ENCODE measurements at places on chromosomes 7 and 10. TPM values are rescaled to one million over a fixed set of nuclear protein-coding genes. Genes with fewer than 3 reads are reported as not detected.

The CCDC3 gene
- 4.2 TPM for total RNA-seq

The PRSS2 gene
- total RNA-seq: 6.3 TPM

- no peaks in the 10 kb centered on the region for H3K36me3 ChIP-seq
- H3K4me1 ChIP-seq: peaks cover 15% of the 10 kb centered on the region
- peak; percentile 56 for DNase-seq
- no peak overlapping the region for H3K27ac ChIP-seq
- H3K27me3 ChIP-seq: no peaks in the 10 kb centered on the region
Measured at GRCh38 chr10:15316145-15316544, 54.9 kb downstream of the FAM171A1 start.

- peaks cover 14% of the 10 kb centered on the region for H3K4me1 ChIP-seq
- H3K27me3 ChIP-seq: no peaks in the 10 kb centered on the region
- H3K36me3 ChIP-seq: no peaks in the 10 kb centered on the region
- DNase-seq: no peak
- no peak overlapping the region for H3K4me3 ChIP-seq
Measured at GRCh38 chr7:85021101-85021704, 165.7 kb downstream of the SEMA3D start.

- H3K36me3 ChIP-seq: peaks cover 10% of the 10 kb centered on the region
- DNase-seq: no peak
- H3K27ac ChIP-seq: no peak overlapping the region
- no peak overlapping the region for H3K4me3 ChIP-seq
Measured at GRCh38 chr7:51040787-51041186, 258.1 kb upstream of the GRB10 start.

GRCh38 chr7:126635545-126635944 lies 617.2 kb downstream of the GRM8 start:
- H3K4me1 ChIP-seq: no peaks in the 10 kb centered on the region
- no peak overlapping the region for H3K4me3 ChIP-seq
- H3K27ac ChIP-seq: no peak overlapping the region
- H3K27me3 ChIP-seq: no peaks in the 10 kb centered on the region
- DNase-seq: no peak
- no peaks in the 10 kb centered on the region for H3K36me3 ChIP-seq

GRCh38 chr7:147711447-147711846 lies 879.1 kb upstream of the C7orf33 start:
- H3K4me1 ChIP-seq: no peaks in the 10 kb centered on the region
- no peak overlapping the region for H3K4me3 ChIP-seq
- no peak for DNase-seq

All from endodermal cell (in vitro differentiated cells).